ENCODE measurements at places on chromosomes 7 and 10. TPM values are rescaled to one million over a fixed set of nuclear protein-coding genes. Genes with fewer than 3 reads are reported as not detected.

The HOXA13 gene
- total RNA-seq = not detected

The FANK1 gene
- 0.28 TPM for total RNA-seq

The PRSS2 gene
- total RNA-seq = not detected

The VAX1 gene
- not detected for total RNA-seq

The PDE6C gene
- not detected for total RNA-seq

The PRTFDC1 gene
- 1.1 TPM for total RNA-seq

The CLCN1 gene
- 0.08 TPM for total RNA-seq

DNA sequence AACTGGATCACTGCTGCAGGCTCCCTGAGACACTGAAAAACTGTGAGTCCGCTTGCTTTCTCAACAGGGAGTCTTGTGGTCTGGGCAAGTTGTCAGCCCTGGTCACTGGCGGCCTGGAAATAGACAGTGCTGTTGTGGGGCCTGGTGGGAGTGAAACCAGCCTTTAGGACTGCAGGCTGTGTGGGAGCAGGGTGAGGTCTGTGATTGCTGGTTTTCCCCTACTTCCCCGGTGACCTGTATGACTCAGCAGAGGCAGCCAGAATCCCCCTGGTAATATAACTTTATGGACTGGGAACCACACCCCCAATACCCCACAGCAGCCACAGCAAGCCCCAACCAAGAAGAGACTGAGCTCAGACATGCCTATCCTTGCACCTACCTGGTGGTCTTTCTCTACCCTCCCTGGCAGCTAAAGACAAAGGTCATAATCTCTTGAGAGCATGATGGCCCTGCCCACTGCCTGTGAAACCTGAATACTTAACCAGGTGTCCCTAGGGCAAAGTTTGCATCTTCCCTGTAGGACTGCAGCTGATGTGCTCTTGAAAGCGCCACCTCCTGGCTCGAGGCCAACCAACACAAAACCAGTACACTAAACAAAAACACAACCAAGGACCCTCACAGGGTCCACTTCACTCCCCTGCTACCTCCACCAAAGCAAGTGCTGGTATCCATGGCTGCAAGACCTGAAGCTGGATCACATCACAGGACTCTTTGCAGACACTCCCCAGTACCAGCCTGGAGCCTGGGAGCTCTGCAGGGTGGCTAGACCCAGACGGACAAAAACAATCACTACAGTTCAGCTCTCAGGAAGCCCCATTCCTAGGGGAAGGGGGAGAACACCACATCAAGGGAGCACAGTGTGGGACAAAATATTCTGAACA, 7.2 kb upstream of the ADAM22 start:
- no peak for DNase-seq

- DNase-seq = no peak
Measured at GRCh38 chr7:28904578-28905048, 53.5 kb downstream of the TRIL start.

DNA sequence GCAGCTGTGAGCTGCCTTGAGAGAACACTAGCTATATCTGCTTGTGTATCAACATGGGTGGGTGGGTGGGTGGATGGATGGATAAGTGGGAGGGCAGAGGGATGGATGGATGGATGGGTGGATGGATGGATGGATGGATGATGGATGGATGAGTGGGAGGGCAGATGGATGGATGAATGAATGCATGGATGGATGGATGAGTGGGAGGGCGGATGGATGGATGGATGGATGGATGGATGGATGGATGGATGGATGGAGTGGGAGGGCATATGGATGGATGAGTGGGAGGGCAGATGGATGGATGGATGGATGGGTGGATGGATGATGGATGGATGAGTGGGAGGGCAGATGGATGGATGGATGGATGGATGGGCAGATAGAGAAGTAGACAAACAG, 76.1 kb downstream of the MKI67 start:
- DNase-seq = no peak

DNA sequence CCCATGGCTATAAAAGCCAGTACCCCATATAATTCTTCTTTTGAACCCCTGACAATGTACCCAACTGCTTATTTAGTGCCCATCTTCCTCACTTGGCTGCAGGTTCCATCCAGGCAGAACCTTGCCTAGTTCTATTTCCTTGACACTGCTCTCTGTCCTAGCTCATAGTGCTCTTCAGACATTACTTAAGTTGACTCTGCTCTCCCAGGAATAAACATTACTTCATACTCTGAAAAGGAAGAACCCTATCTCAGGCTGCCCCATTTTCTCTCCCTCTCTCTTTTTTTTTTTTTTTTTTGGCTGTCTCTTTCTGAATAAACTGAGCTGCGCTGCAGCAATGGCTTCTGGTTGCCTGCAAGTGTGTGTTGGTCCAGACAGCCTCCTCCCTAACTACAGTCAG, 21.0 kb downstream of the ACTA2 start:
- DNase-seq = no peak

- peak; percentile 14 for DNase-seq
Measured at GRCh38 chr7:159070431-159071148, 74.1 kb downstream of the VIPR2 start.

GRCh38 chr7:29408841-29409243, 154.8 kb upstream of the PRR15 start:
- peak; percentile 56 for DNase-seq

DNA sequence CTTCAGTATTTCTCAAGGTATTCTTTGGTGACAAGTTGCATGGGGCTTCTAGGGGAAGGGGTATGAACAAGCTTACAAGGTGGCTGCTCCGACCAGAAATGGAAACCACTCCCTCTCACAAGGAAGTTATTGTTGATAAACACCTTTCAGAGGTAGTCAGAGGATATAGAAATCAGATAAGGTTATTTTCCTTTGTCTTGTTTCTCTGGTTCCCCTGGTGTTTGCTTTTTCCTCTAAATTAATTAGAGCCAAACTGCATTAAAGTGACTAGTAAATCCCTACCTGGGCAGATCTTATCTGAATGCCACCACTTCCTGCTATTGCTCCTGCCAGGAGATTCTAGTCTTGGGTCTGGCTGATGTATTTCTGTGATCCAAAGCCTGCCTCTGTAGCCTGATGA, 725.4 kb downstream of the INHBA start:
- no peak for DNase-seq

GRCh38 chr7:129851809-129852208, 101.0 kb downstream of the UBE2H start:
- no peak for DNase-seq

- DNase-seq = no peak
Measured at GRCh38 chr10:21530168-21530567, 3.9 kb upstream of the MLLT10 start.

- no peak for DNase-seq
Measured at GRCh38 chr7:106655703-106656498, 5.1 kb downstream of the CCDC71L start.

DNA sequence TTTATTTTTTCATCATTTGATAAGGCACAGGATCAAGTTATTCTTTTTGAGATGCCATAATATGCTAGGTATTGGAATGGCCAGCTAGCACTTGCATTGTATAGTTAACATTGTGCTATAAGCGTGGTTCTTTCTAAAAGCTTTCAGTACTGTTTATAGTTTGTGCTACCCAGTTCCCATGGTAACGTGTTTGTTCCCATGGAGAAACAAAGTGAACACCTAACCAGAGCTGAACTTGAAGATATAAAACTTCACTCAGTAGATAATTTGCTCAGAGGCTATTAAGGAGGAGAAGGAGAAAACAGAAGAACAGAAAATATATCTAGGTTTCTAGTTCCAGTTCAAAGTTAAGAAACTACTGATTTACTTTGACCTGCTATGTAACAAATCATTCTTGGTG, 23.6 kb upstream of the ITGB8 start:
- no peak for DNase-seq

GRCh38 chr10:60260321-60260720, 129.4 kb downstream of the ANK3 start:
- DNase-seq = no peak

DNA sequence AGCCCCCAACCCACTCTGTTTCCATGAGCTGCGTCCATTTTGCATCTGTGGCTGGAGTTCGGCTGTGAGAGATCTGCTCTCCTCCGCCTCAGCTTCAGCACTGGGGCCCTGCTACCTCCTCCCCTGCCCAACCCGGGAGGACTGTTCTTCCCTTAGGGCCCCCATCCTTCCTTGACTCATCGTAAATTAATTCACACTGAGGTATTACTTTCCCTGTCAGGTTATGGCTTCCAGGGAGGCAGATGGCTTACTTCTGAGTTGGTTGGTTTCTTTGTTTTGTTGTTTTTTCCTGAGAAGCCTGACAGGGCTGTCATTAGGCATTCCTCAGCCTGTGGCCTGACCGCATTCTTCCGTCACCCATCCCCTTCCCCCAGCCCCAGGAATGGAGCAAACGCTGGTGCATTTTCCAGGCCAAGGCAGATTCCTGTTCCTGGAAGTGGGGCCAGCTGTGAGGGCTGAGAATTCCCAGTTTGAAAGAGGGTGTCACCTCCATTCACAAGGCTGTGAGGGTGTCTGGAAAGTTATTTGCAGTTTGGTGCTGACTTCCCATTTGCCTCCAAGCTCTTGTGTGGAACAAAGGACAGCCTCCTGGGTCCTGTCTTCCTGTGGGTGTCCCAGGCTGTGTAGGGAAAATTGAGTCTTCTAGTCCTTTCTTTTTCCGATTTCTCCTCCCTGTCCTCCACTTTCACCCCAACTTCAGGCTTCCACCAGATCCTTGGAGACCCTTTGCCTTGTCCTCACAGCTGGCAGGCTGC, 11.7 kb downstream of the CPA5 start:
- no peak for DNase-seq

GRCh38 chr10:110207011-110207804, at the start of gene MXI1:
TSS of gene MXI1 (plus strand) at chr10:110207605. CDS start at chr10:110207809, 204 bp downstream.
- peak; percentile 83 for DNase-seq

DNA sequence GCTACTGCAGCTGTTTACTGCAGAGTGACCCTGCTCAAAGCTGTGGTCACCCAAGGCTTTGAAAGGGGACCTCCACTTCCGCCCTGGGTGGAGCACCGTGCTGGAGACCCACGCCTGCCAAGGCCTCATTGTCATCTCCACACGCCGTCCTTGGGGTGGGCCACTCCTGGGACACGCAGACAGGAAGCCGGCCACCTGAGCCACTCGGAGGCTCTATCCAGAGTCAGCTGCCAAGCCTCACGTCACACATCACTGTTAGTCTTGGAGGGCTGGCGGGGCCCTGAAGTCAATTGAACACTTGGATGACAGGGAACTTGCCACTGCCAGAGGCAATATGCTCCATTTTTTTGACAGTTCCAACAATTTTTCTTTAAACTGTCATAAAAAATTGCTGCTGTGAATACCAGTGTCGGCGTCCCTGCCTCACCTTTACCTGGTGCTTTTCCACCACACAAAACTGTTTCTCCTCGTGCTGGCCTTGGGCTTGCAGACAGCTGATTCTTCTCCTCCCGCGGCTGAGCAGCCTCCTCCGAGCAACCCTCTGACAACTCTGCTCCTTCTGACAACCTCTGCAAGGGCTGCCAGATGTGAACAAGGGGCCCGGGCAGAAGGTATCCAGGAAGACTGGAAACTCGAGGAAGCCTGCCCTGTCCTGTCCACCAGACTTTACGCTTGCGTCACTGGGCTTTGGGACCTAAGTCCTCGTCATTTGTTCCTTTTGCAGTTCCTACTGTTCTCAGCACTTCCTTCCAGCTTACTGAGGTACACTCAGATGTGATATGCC, 81.9 kb downstream of the EGFR start:
- DNase-seq = no peak
